ENCODE measurements at places on chromosomes 7 and 10.

GRCh38 chr10:23869996-23870395 is 338.9 kb upstream of the KIAA1217 start:
- no peak for DNase-seq

- no peak for DNase-seq
Observed at GRCh38 chr10:116840389-116841075, 8.8 kb upstream of the ENO4 start.

- DNase-seq = no peak
Observed at GRCh38 chr7:97200018-97200417, 82.5 kb downstream of the SDHAF3 start.

DNA sequence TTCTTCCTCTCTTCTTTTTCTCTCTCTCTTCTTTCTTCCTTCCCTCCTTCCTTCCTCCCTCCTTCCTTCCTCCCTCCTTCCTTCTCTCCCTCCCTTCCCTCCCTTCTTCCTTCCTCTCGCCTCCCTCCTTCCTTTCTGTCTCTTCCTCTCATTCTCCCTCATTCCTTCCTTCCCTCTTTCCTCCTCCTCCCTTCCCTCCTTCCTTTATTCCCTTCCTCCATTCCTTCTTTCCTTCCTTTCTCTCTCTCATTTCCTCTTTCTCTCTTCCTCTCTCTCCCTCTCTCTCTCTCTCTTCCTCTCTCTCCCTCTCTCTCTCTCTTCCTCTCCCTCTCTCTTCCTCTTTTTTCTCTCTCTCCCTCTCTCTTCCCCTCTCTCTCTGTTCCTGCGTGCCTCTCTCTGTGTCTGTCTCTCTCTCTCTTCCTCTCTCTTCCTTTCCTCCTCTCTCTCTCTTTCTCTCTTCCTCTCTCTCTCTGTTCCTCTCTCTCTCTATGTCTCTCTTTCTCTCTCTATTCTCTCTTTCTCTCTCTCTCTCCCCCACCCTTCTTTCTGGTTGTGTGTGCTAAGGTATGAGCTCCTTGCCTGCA is 80.1 kb upstream of the PFKP start:
- no peak for DNase-seq

- no peak for DNase-seq
Observed at GRCh38 chr10:51733057-51733456, 33.7 kb upstream of the CSTF2T start.

GRCh38 chr10:70575874-70576802 is 26.4 kb downstream of the PRF1 start:
- no peak for DNase-seq

All from activated gamma-delta T cell treated with anti-CD3 and anti-CD28 coated beads, Interleukin-2, amount 50 U/mL, for 16 hours (primary cell).